A673 (cell line): ENCODE measurements at places on chromosomes 3 and 15. TPM values are rescaled to one million over a fixed set of nuclear protein-coding genes. Genes with fewer than 3 reads are reported as not detected.

DNA sequence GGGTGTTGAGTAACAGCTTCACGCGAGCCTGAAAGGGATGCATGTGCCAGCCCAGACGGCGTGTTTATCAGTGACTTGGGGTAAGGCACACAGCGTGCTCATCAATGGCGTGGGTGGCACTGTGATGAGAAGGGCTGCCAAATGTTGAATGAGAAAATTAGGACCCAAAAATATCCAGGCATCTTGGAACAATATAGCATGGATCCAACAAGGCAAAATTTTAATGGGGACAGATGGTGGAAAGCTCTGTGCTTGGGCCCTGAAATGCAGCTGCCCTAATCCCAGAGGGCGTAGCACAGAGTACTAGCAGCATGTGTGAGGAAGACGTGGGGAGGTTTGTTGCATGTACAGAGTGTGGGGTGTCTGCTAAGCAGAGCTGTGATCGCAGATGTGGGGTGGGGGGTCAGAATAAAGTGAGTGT, 48.9 kb downstream of the SSUH2 start:
- H3K27me3 ChIP-seq: no peaks in the 10 kb centered on the region
- no peaks in the 10 kb centered on the region for H3K4me1 ChIP-seq
- DNase-seq: no peak
- H3K4me3 ChIP-seq: no peak overlapping the region

DNA sequence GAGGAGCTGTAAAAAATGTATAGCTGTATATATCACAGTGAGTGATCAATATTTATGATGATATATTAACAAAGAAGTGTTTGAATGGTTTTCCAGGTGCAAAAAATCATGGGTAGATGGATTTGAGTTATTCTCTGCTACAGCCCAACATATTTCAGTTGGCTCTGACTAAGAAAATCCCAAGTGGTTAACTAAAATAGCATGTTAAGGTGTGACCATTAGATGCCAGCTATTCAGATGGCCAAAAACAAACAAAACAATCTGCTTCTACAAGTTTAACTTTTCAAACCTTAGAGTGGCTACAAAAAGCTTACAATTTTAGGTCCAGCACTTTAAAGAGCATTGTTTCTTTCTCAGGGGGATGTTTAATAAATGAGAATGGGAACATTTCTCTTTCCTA, 67.5 kb downstream of the SEMA6D start:
- no peaks in the 10 kb centered on the region for H3K36me3 ChIP-seq
- no peak overlapping the region for H3K27ac ChIP-seq
- H3K4me3 ChIP-seq: no peak overlapping the region

- H3K4me3 ChIP-seq: no peak overlapping the region
- no peak for DNase-seq
- no peaks in the 10 kb centered on the region for H3K36me3 ChIP-seq
- H3K27ac ChIP-seq: no peak overlapping the region
- no peaks in the 10 kb centered on the region for H3K27me3 ChIP-seq
Measured at GRCh38 chr3:186915806-186916796, 14.2 kb upstream of the ST6GAL1 start.

- H3K4me3 ChIP-seq: no peak overlapping the region
- H3K36me3 ChIP-seq: no peaks in the 10 kb centered on the region
- peaks cover 7% of the 10 kb centered on the region for H3K4me1 ChIP-seq
- H3K27me3 ChIP-seq: peaks cover 34% of the 10 kb centered on the region
- DNase-seq: no peak
Measured at GRCh38 chr3:192726385-192726784, 956 bp downstream of the FGF12 start.

DNA sequence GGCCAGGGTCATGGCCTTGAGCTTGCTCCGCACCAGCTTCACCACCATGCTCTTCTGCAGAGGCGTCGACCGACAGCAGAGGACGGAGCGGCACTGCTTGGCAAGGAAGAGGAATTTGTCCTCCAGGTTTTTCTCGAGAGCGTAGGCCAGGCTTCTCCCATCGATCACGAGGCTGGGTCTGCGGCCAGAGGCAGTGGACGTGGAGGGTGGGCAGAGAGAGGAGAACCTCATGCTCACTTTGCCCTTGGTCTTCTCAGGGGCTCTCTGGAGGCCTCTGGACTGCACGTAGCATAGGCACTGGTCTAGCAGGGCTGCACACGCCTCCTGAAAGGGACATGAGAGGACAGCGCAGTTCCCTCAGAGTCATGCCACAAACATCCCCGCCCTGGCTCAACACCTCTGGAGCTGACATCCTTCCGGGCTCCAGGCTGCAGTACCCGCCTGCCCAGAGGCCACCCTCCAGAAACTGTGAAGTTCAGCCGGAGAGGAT, 168.3 kb downstream of the ATP10A start:
- H3K36me3 ChIP-seq: no peaks in the 10 kb centered on the region
- no peak overlapping the region for H3K4me3 ChIP-seq
- no peaks in the 10 kb centered on the region for H3K27me3 ChIP-seq
- H3K27ac ChIP-seq: no peak overlapping the region

GRCh38 chr15:82040390-82040789, 5.4 kb downstream of the MEX3B start:
- H3K4me3 ChIP-seq: no peak overlapping the region
- H3K27me3 ChIP-seq: no peaks in the 10 kb centered on the region
- H3K27ac ChIP-seq: no peak overlapping the region
- H3K36me3 ChIP-seq: peaks cover 8% of the 10 kb centered on the region
- H3K4me1 ChIP-seq: peaks cover 4% of the 10 kb centered on the region
- no peak for DNase-seq

- no peaks in the 10 kb centered on the region for H3K27me3 ChIP-seq
- H3K4me1 ChIP-seq: no peaks in the 10 kb centered on the region
- no peaks in the 10 kb centered on the region for H3K36me3 ChIP-seq
- no peak overlapping the region for H3K4me3 ChIP-seq
Measured at GRCh38 chr3:46663591-46664135, 29.8 kb downstream of the ALS2CL start.

DNA sequence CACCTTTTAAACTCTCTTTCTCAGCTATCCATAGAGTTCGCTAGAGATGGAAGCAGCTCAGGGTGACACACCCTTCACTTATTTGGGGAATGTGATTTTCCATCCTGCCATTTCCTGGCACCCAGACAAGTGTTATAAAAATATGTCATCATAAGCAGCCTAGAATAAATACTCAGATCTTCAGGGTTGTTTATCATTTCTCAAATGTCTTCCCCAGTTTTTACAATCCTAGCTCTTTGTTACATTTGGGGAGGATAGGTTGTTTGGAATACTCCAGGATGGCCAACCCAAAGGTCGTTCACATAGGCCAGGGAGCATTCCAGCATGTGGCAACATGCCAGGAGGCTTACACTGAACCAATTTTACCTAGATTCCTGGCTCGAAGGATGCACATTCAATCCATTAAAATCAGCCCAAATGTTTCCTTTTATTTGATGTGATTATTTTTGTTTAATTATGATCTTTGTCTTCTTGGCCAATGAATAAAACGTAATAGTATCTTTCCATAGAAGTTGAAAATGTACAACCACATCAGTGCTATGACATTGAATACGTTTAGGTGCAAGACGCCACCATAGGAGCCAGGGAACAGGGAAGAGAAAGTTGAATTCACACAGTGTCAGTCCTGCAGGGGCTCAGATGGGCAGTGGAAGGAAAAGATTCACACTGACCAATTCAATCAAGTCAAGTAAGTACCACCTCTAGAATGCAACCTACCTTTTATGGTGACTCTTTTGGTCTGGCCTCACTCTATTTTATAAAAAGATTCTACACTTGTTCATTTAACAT, 537.7 kb upstream of the MDFIC2 start:
- peaks cover 15% of the 10 kb centered on the region for H3K4me1 ChIP-seq
- DNase-seq: peak; percentile 37
- H3K27me3 ChIP-seq: no peaks in the 10 kb centered on the region

DNA sequence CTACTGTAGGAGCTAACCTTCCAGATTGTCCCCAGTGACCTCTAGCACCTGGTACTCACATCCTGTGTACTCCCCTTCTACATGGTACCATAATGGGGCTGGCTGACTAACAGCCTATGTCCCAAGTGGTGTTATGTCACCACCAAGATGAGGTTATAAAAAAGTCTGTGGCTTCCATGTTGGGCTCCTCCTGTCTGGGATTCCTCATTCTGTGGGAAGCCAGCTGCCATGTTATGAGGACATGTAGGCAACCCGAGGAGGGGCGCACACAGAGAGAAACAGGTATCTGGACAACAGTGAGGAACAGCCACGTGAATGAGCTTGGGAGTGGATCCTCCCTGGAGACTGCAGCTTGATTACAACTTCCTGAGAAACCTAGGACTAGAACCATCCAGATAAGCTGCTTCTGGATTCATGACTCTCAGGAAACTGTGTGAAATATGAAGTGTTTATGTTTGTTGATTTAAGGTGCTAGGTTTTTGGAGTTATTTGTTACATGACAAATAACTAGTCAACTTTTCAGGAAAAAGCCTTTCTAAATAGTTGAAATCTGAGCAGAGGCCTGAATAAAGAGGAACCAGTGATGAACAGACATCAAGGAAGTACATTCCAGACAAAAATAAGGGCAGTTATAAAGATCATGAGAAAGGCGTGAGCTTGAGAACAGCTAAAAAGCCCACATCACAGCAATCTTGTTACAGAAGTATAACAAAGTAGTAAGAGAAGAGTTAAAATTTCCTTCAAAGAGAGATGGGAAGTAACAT, 21.7 kb downstream of the GOLIM4 start:
- no peaks in the 10 kb centered on the region for H3K27me3 ChIP-seq
- no peak overlapping the region for H3K27ac ChIP-seq
- no peak overlapping the region for H3K4me3 ChIP-seq
- H3K4me1 ChIP-seq: no peaks in the 10 kb centered on the region

DNA sequence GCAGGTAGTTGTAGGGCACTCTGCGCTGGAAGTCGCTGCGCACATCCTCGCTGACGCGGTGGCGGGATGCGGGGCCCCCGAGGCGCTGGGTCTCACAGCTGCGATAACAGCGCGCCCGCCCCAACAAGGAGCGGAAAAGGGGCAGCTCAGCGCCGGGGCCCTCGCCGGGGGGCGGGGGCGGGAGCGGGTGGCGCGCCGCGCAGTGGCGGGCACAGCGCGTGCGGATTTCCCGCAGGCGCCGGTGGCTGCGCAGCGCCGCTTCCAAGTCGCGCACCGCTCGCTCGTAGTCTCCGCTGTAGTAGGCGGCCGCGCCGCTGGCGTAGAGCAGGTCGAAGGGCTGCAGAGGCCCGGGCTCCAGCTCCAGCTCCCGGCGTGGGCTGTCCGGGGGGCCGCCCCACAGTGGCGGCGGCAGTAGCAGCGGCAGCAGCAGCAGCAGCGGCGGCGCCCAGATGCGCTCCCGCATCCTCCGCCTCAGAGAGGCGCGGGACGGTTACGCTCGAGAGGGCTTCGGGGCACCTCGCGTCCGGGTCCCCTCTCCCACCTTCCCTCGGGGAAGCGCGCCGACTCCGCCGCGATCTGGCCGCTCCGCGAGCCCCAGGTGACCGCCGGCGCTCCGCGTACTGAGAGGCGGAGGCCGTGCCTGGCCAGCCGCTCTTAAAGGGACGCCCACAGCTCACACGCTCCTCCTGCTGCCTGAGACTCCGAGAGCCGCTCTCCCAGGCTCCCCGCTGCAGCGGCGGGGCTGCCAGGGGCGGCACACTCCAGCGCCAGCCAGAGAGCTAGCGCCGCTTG, at the start of gene P3H2:
P3H2 (minus strand) TSS at position 629 of the 792 bp plus-strand sequence; CDS start at position 463, 166 bp downstream.
- H3K27me3 ChIP-seq: no peaks in the 10 kb centered on the region
- H3K27ac ChIP-seq: peak within 1 kb of the TSS; percentile 53
- DNase-seq: peak; percentile 96
- peaks cover 4% of the 10 kb centered on the region for H3K4me1 ChIP-seq

GRCh38 chr3:53217175-53217574, 38.6 kb downstream of the TKT start:
- no peaks in the 10 kb centered on the region for H3K27me3 ChIP-seq
- no peak overlapping the region for H3K4me3 ChIP-seq
- DNase-seq: no peak
- H3K27ac ChIP-seq: no peak overlapping the region

- H3K27me3 ChIP-seq: no peaks in the 10 kb centered on the region
- no peaks in the 10 kb centered on the region for H3K36me3 ChIP-seq
- H3K4me3 ChIP-seq: no peak overlapping the region
- H3K4me1 ChIP-seq: peaks cover 7% of the 10 kb centered on the region
Measured at GRCh38 chr3:61565569-61565968, 4.2 kb downstream of the PTPRG start.

GRCh38 chr3:141629976-141630375, 108.1 kb upstream of the RNF7 start:
- H3K4me3 ChIP-seq: no peak overlapping the region
- no peaks in the 10 kb centered on the region for H3K4me1 ChIP-seq
- no peak for DNase-seq
- H3K36me3 ChIP-seq: no peaks in the 10 kb centered on the region
- H3K27me3 ChIP-seq: no peaks in the 10 kb centered on the region

DNA sequence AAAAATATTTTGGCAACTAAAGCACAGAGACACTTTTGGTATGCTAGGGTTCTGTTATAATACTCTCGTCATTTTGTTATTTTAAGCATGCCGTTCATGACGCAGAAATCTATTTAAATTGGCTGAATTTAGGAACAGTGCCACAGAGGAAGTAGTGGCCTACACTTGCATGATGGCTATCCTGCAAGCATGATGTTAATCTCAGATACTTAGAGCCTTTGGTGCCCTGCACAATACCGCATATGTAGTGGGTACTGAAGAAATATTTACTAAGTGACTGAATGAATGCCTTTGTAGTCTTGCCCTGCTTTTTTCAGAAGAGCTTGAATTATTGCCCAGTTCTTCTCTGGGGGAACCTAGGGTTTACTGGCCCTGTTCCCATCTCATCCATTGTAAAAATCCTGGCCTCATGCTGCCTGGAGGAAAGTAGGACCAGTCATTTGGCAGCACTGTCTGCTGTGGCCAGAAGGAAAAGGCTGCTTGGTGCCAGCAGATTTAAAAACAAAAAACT, 79.0 kb downstream of the SERPINI1 start:
- no peak for DNase-seq
- no peak overlapping the region for H3K4me3 ChIP-seq
- H3K4me1 ChIP-seq: no peaks in the 10 kb centered on the region
- H3K36me3 ChIP-seq: no peaks in the 10 kb centered on the region
- no peaks in the 10 kb centered on the region for H3K27me3 ChIP-seq
- no peak overlapping the region for H3K27ac ChIP-seq

Gene ZNF619
- total RNA-seq: 3.3 and 4.3 TPM in 2 replicates

Gene ATP13A4
- not detected in 2 replicates for total RNA-seq

Gene SATB1
- total RNA-seq: 5.2 and 5.9 TPM in 2 replicates

Gene ISG20
- 1.8 and 3.3 TPM in 2 replicates for total RNA-seq
